RWPE2 (cell line): ENCODE measurements at places on chromosomes 1 and 21.

GRCh38 chr21:41570791-41571355 is 62.9 kb upstream of the TMPRSS2 start:
- no peak for DNase-seq

GRCh38 chr1:221778535-221779142 is 36.8 kb upstream of the DUSP10 start:
- DNase-seq, result no peak

GRCh38 chr1:39474810-39475209 is 16.6 kb upstream of the BMP8A start:
- no peak for DNase-seq

GRCh38 chr1:56709269-56709880 is 64.3 kb downstream of the PRKAA2 start:
- no peak for DNase-seq

GRCh38 chr1:98306517-98307089 is 354.9 kb upstream of the SNX7 start:
- no peak for DNase-seq

DNA sequence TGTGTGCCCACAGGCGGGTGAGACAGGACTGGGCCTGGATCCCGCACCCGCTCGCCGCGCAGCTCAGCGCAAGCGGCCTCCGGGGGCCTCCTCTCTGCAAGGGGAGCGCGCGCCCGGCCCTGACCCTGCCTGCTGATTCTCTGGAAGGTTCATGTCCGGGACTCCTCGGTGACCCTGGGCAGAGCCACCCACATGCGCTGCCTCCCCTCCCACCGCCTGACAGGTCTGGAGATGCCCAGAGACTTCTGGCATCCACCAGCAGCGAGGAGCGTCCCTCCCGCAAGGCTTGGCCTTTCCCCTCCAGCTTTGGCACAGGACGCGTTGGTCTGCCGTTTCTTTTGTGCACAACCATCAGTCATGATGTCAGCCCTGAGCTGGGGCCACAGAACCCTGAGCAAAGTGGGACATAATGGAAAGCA is 42.0 kb upstream of the COL6A2 start:
- no peak for DNase-seq
